ENCODE measurements at places on chromosomes 3 and 15. TPM values are rescaled to one million over a fixed set of nuclear protein-coding genes. Genes with fewer than 3 reads are reported as not detected.

LIPH gene
- total RNA-seq, result not detected

DUSP7 gene
- total RNA-seq, result 12.6 TPM

PLCB2 gene
- 223 TPM for total RNA-seq

CAND2 gene
- 4.3 TPM for total RNA-seq

SHC4 gene
- total RNA-seq, result not detected

EFHB gene
- 2.0 TPM for total RNA-seq

EPHB3 gene
- total RNA-seq, result 0.07 TPM

DNASE1L3 gene
- not detected for total RNA-seq

PCSK6 gene
- total RNA-seq, result 0.54 TPM

CEP19 gene
- total RNA-seq, result 0.96 TPM

ABHD10 gene
- 18.4 TPM for total RNA-seq

WDR93 gene
- total RNA-seq, result 0.27 TPM

ROBO1 gene
- not detected for total RNA-seq

C3orf70 gene
- 0.05 TPM for total RNA-seq

GPR62 gene
- total RNA-seq, result not detected

ALPK3 gene
- total RNA-seq, result 0.20 TPM

USF3 gene
- total RNA-seq, result 20.2 TPM
